ENCODE measurements at places on chromosomes 5 and 9. TPM values are rescaled to one million over a fixed set of nuclear protein-coding genes. Genes with fewer than 3 reads are reported as not detected.

The DOCK2 gene
- total RNA-seq: 344 TPM

The PIP5K1B gene
- total RNA-seq: 17.1 TPM

The CFAP90 gene
- not detected for total RNA-seq

The NKD2 gene
- 0.16 TPM for total RNA-seq

The SPINK13 gene
- not detected for total RNA-seq

The DHX29 gene
- total RNA-seq: 17.4 TPM

The SLC36A3 gene
- total RNA-seq: not detected

The DDX4 gene
- total RNA-seq: not detected

The TMEM174 gene
- not detected for total RNA-seq

The WDR31 gene
- total RNA-seq: 1.6 TPM

The PCDHGB3 gene
- 2.6 TPM for total RNA-seq

The PCYOX1L gene
- 6.1 TPM for total RNA-seq

The SPINK7 gene
- total RNA-seq: not detected

The TMC1 gene
- total RNA-seq: not detected

The PCDHA4 gene
- not detected for total RNA-seq

The MZB1 gene
- total RNA-seq: 47.1 TPM

The SPACA9 gene
- total RNA-seq: 1.2 TPM

The IFNA16 gene
- not detected for total RNA-seq
